ENCODE measurements at places on chromosomes 5 and 9.

DNA sequence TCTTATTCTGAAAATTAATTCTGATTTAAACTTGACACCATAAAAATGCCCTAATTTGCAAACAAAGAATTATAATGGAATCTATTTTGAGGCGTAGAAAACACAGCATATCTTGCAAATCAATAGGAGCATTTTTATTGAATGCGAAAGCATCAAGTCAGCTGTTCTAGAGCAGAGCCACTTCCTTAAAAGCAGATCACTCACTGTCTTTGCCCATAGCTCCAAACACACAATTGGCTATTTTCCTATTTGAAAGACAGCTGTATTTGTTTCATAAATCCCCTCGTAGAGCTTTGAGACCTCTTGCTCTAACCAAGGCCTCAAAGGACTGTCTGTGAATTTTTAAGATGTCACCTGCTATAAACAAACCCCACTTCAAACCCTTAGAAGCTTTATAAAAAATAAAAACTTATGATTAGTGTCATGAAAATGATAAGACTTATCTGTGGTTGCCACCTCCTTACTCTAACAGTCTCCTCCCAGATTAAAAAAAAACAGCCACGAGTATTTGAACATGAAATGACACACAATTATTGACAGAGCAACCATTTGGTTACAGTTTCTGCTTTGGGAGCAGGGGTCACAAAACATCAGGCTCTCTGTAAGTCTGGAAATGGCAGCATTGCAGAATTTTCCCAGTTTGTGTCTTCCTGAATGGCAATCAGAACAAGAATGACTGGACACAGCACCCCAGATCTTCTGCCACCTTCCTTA, 75.6 kb upstream of the RASEF start:
- no peak for DNase-seq

DNA sequence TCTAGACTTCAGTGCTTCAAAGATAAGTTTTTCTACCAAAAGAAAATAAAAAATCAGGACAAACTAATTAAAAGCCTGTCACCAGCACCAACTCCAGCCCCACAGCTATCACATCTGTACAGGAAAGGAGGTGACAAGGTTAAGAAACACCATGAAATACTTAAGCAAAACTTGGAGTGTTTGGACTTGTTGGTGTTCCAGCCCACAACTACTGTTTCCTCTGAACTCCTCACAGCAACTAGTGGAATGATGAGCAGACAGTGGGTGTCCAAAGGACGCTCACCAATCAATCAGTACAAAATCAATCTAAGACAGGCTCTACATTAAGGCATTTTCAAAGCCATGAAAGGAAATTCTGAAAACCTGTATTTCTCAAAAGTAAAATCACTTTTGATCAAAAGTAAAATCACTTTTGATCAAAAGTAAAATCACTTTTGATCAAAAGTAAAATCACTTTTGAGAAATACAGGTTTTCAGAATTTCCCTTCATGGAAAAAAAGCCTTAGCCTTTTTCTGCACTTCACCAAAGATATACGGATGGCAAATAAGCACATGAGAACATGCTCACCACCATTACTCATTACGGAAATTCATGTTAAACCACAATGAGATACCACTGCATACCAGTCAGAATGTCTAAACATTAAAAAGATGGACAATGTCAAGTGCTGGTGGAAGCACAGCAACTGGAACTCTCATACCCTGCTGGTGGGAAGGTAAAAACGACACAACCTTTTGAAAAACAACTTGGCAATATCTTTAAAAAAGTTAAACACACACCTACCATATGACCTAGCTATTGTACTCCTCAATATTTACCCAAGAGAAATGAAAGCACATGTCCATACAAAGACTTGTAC, 79.7 kb downstream of the MED27 start:
- DNase-seq = no peak

GRCh38 chr5:124912638-124913328, 166.3 kb upstream of the ZNF608 start:
- no peak for DNase-seq

DNA sequence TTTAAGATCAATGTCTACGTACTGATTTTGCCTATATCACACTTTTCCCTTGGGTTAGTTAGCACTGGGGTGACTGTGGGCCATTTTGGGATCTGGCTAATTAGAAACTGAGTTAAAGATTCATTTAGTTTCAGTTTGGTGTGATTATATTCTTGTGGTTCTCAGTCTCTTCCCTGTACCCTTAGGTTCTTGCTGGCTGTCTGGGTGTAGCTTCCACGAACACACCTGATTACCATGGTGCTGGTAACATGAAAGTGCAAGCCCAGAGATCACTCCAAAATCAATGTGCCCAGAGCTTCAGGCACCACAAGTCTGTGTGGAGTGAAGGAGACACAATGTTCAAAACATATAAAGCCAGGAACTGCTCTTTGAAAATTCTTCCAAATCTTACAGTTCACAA, 248.1 kb downstream of the PDE4D start:
- no peak for DNase-seq

DNA sequence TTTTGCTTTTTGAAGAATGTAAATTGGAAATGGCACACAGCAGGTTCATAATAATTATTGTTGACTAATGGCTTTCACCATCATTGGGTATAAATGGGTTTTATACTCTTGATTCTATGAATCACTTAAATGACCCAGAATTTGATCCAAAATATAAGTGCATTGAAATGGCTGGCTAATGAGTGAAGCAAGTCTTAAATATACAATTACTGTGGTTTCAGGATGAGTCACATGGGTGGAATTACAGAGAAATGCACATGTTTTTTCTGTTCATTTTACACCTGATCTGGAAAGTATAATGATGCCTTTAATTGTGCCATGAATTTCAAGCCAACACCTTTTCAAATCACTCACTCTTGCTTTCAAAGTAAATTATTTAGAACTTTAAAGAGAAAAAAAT, 380.8 kb upstream of the CD180 start:
- DNase-seq = no peak

DNA sequence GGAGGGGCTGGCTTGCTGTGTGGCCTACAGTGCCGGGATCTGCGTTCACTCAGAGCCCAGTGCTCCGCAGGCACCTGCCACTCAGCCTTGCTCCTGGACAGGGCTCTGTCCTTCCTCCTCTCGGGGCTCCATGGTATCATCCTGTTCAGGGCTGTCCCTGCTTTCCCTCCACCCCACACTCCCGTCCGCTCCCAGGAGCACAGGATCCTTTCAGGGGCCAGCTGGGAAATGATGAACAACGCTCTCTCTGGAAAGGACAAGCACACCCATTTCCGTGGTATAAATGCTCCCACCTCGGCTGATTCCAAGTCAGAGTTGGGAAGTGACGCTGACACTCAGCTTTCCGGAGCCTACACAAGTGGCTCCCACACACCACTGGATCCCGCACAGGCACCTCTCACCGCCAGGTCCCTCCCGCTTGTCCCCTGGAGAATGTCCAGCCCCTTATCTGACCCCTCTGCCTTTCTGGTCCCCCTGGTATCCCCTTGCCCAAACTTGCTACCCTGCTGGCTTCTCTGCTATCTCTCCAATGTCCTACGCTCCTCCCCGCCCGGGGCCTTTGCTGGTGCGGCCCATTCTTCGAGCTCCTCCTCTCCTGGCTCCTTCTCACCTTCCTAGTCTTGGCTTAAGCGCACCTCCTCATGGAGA, 21.3 kb downstream of the HMCN2 start:
- no peak for DNase-seq

GRCh38 chr9:84371737-84372136, 31.2 kb upstream of the SLC28A3 start:
- peak; percentile 62 for DNase-seq

- DNase-seq = peak; percentile 81
Observed at GRCh38 chr9:129697656-129698253, 32.3 kb downstream of the PRRX2 start.

- no peak for DNase-seq
Observed at GRCh38 chr9:120985819-120986222, 59.2 kb upstream of the TRAF1 start.

DNA sequence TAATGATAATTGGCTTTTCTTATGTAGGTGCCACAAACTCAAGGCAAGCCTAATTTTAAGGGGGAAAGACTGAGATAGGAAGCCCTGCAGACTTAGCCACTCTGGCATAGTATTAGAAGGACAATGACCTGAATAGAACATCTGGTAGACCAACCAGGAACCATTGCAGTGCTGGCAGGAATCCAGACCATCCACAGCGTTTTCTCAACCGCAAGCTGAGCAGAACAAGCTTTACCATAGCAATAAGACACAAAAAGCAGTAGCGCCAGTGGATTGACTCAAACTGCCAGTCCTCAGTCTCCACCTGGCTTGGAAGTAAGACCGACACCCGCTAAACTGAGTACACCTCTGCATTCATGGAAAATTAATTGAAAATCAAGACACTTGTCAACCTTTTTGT, 141.3 kb upstream of the LPAR1 start:
- DNase-seq = no peak

- DNase-seq = no peak
Observed at GRCh38 chr9:88161144-88161543, 22.9 kb upstream of the SPATA31C2 start.

- no peak for DNase-seq
Observed at GRCh38 chr5:100004969-100005368, 530.2 kb upstream of the FAM174A start.

GRCh38 chr9:112299514-112299913, 33.9 kb downstream of the PTBP3 start:
- no peak for DNase-seq

GRCh38 chr9:95124582-95125367, 192.7 kb downstream of the FANCC start:
- DNase-seq = no peak

GRCh38 chr9:79408617-79409016, 163.1 kb upstream of the TLE4 start:
- no peak for DNase-seq

GRCh38 chr9:136965771-136966484, 11.4 kb upstream of the PTGDS start:
- DNase-seq = no peak
